ENCODE measurements at places on chromosomes 4 and X.

GRCh38 chrX:41705680-41706374 is 17.1 kb downstream of the GPR34 start:
- DNase-seq, result peak; percentile 75

DNA sequence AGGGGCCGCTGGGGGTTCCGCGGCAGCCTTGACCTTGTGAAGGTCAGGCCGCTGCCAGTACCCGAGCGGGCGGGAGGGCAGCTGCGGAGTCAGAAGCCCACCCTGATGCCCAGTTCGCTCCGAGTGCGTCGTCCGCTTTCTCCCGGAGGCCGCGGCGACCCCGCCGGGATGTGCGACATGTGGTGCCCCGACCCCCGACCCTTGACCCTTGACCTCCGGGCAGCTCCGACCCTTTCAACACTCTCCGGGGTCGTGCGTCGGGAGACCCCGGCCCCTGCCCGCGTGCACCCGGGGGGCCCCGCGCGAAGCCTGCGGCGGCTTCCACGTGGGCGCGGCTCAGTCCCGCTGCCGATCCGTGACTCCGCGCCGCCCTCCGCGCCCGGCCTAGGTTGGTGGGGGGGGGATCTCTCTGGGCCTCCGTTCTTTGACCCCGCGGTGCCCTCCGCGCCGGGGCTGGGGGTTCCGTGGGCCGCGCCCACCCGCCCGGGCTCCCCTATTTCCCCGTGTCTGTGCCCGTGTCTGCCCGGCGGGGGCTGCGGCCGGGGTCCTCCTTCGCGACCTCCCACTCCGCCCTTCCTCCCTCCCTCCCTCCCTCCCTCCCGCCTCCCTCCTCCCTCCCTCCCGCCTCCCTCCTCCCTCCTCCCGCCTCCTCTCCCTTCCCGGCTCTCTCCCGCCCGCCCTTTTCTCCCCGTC is 609 bp upstream of the SLC25A6 start:
- DNase-seq, result peak; percentile 81

DNA sequence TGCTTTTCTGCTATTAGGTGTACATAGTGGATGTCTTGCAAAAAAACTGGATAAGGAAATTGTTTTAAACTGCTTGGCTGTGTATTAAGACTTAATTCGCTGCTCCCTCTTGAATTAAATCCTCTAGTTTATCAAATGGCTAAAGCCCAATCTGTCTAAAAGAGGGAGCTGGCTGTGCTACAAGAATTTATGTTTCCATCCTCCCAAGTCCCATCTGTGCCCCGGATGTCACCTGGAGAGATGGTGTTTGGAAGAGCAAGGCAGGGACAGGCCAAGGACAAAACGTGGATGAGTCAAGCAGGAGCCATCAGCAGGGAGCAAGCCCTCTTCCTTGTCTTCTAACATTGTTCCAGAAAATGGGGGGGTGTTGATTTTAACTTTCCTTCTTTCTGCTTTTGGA is 171.3 kb upstream of the LCORL start:
- DNase-seq, result no peak

DNA sequence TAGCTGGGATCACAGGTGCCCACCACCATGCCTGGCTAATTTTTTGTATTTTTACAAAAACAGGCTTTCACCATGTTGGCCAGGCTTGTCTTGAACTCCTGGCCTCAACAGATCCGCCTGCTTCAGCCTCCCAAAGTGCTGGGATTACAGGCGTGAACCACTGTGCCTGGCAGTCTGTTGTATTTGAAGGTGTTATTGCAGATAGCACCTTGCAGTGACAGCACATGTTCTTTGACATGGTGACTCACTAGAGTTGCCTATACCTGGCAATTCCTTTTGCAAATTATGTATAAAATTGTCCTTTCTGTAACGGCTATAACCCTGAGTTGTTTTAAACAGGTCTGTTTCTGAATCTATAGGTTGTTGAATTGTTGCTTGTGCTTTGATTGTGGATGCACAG is 7.9 kb downstream of the OGT start:
- DNase-seq, result no peak

- DNase-seq, result no peak
Observed at GRCh38 chr4:180398564-180398963, 1844.6 kb upstream of the TENM3 start.

All from RPMI8226 (cell line).